ENCODE measurements at places on chromosomes 7 and 10. TPM values are rescaled to one million over a fixed set of nuclear protein-coding genes. Genes with fewer than 3 reads are reported as not detected.

The TMEM178B gene
- 0.88 TPM for total RNA-seq

The STMP1 gene
- 18.4 TPM for total RNA-seq

The NEUROD6 gene
- not detected for total RNA-seq

The PLAC9 gene
- 66.2 TPM for total RNA-seq

The HABP2 gene
- total RNA-seq, result 0.29 TPM

The WBP1L gene
- 143 TPM for total RNA-seq

The MEIG1 gene
- total RNA-seq, result not detected

The TMEM184A gene
- total RNA-seq, result 8.2 TPM

The DYNC1I1 gene
- total RNA-seq, result 7.7 TPM

The MYH16 gene
- total RNA-seq, result not detected

The VENTX gene
- 0.73 TPM for total RNA-seq

The AKR1B15 gene
- 5.6 TPM for total RNA-seq

The ARL3 gene
- total RNA-seq, result 5.9 TPM

The CALML3 gene
- 3.6 TPM for total RNA-seq

The CLRN3 gene
- not detected for total RNA-seq

The SPDYE5 gene
- total RNA-seq, result not detected

The MGAM2 gene
- total RNA-seq, result under 0.01 TPM

The BEND7 gene
- 9.9 TPM for total RNA-seq

The LEP gene
- total RNA-seq, result 41.6 TPM
